IPS DF 6.9 (cell line): ENCODE measurements at places on chromosomes 4 and X.

DNA sequence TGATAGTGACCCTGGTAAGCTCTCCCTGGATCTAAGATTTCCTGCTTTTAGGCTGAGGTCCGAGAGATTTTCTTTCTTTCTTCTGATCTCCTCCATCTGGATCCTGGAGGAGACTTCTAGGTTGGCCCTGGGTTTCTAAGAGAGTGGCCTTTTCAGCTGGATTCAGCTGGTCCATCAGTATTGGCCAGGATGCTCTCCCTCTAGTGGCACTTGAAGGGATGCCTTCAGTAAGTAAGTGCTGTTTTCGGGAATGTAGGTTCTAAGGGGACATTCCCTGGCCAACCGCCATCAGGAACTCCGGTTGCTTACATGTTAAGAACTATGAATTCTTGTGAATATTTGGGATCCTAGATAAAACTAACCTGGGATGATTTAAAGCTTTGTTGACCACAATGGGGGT is 56.9 kb downstream of the SERTM2 start:
- no peak for DNase-seq

DNA sequence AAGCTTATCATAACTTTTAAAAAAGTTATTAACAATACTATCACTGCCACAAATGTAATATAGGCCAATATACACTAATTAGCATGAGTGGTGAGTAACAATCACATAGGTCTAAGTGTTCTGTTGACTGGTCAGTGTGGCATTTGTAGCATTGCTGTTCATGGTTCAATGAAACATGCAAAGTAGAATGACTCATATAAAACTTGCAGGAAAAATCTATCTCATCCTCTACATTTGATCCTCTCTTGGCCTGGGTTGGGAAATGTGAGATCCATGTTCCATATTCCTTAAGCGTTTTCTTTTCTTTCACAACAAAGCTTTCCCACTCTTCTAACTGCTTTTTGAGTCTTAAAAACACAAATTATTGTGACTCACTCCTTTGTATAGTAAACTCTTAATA is 1418.7 kb downstream of the FSTL5 start:
- no peak for DNase-seq

- no peak for DNase-seq
Measured at GRCh38 chrX:102833136-102833535, 103.9 kb upstream of the RAB40AL start.

- no peak for DNase-seq
Measured at GRCh38 chr4:118077767-118078105, 43.5 kb downstream of the NDST3 start.

GRCh38 chrX:1393871-1394615 is 2.1 kb upstream of the SLC25A6 start:
- no peak for DNase-seq

GRCh38 chr4:109359040-109359646 is 56.7 kb upstream of the COL25A1 start:
- DNase-seq: no peak

GRCh38 chrX:18702362-18703195 is 4.9 kb upstream of the PPEF1 start:
- no peak for DNase-seq
